ENCODE measurements at places on chromosomes 1 and 21. TPM values are rescaled to one million over a fixed set of nuclear protein-coding genes. Genes with fewer than 3 reads are reported as not detected.

ZYG11B gene
- 47.2 TPM for total RNA-seq

CBR3 gene
- not detected for total RNA-seq

S100A8 gene
- total RNA-seq, result not detected

MTF1 gene
- 15.5 TPM for total RNA-seq

FAM177B gene
- not detected for total RNA-seq

TRIM17 gene
- total RNA-seq, result not detected

RAB3B gene
- total RNA-seq, result 12.9 TPM

IFI44 gene
- total RNA-seq, result not detected

SOD1 gene
- 93.7 TPM for total RNA-seq

LRRC71 gene
- total RNA-seq, result not detected

GSTM4 gene
- 12.3 TPM for total RNA-seq

LELP1 gene
- not detected for total RNA-seq

Data from glutamatergic neuron (in vitro differentiated cells).